ENCODE measurements at places on chromosomes 16 and 17.
A peak's percentile ranks its signal among the peaks of the same experiment; 100 is the strongest.

DNA sequence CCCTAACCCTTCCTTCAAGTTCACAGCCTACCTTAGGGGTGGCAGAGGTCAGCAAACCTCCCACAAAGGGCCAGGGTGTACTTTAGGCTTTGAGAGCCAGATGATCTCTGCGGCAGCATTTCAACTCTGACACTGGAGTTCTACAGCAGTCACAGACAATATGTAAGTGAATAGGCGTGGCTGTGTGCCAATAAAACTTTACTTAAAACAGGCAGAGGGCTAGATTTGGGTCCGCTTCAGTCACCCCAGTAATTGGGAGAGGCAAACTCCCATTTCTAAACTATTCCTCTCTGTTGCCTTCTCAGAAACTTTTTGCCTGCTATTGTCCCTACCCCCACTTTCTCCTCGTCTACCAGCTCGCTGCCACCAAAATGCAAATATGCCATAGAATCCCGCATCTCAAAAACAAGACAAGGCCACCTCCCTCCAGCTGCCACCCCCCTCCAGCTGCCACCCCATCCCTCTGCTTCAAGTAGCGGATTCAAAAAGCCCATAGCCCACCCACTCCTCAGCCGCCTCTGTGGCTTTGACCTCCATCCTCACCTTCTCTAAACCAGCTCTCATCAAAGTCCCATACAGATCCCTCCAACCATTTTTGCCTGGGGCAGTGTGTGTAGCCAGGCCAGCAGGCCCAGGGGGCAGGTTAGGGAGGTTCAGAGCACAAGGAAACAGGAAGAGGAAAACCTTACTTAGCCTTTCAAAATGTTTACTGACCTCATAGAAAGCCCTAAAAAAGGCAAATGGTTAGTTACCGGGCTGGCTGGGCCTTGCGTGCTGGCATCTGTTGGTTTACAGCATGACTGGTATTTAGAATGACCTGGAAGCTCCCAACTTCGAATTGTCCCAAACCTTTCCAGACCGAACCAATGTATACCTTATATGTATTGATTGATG is 19.9 kb upstream of the DNAH17 start:
- no peak for DNase-seq

DNA sequence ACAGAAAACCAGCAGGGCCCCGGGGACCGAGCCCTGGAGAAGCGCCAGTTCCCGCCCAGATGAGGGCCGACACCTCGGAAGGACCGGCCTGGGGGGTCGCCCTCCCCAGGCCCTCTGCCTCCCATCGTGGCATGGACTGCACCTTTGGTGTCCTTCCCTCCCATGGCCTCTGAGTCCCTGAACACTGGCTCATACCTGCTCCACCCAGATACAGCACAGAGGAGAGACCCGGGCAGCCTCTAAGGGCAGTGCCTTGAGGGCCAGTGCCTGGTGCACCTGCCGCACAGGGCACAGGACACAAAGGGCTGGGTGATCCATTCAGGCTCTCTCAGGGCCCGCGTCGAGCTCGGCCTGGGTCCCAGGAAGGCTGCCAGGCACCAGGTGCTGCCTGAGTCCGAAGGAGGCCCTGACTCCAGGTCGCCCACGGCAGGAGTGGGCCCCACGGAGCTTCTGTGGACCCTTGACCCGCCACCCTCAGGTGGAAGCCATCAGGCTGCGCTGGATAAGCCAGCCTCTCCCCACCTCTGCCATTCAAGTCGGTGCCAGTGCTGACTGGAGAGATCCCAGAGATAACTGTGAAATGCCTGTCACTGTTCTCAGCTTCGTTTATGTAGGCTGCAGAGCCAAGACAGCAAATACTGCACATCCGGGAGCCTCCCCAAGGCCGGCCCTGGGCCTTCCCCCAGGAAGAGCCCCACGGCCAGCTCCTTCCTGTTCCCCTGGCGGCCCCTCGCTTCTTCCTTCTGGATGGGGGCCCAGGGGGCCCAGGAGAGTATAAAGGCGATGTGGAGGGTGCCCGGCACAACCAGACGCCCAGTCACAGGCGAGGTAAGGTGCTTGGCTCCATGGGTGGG is at the start of gene ZG16B:
TSS of gene ZG16B (plus strand) at position 803 of the 854 bp plus-strand sequence. CDS start 139 bp downstream, outside the sequence.
- no peak for DNase-seq

GRCh38 chr16:57999366-57999970 is 1.0 kb downstream of the ZNF319 start:
- no peak for DNase-seq

- no peak for DNase-seq
These were observed 2.1 kb downstream of the CMTM1 start for GRCh38 chr16:66568355-66568754.

DNA sequence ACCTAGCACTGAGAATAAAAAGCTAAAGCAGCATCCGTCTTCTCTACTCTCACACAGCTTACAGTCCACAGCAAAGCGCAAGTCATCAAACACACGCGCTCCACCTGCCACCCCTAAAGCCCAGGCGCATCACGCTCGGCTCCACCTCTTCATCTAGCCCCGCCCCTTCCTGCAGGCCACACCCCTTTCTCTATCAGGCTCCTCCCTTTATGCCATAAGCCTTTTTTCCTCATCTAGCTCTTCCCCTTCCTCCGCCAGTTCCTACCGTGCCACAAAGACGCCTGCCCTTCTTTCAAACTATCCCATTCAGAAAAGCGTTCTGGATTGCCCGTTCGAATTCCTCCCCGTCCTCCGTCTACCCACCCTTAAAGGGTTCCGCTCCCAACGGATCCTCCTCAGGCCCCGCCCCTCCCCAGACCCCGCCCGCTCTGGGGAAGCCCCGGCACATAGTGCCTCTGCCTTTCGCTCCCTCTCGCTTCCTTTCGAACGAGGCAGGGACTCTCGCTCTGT is 417 bp downstream of the C16orf46 start:
- DNase-seq: peak; percentile 92

- no peak for DNase-seq
These were observed 401.6 kb downstream of the NPIPA7 start for GRCh38 chr16:16780588-16780987.

DNA sequence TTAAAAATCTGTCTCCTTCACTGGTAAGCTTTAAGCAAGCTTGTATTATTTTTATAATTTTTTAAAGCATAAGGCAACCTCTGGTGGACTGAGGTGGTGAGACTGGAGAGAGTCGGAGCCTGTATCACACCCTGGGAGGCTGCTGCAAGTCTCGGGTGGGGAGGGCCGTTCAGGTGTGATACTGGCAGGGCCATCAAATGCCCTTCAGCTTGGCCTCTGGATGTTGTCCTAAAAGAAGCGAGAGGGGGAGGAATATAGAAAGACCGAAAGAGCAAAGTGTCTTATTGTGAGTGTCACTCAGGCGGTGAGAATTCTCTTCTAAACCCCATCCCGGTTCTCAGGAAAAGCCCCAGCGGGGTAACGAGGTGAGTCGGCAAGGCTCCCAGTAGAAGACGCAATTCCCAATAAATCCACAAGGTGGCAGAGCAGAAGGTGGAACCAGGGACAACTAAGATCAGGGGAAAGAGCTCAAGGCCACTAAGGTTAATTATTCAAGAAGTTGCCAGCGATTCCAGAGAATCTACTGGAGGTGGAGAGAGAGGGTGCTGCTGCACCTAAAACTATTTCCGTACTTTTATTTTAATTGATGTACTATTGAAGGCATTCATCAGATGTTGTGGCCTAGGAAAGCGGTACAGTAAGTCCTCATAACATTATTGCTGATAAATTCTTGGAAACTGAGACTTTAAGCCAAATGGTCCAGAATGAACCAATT is 14.1 kb downstream of the C17orf67 start:
- DNase-seq: peak; percentile 54

DNA sequence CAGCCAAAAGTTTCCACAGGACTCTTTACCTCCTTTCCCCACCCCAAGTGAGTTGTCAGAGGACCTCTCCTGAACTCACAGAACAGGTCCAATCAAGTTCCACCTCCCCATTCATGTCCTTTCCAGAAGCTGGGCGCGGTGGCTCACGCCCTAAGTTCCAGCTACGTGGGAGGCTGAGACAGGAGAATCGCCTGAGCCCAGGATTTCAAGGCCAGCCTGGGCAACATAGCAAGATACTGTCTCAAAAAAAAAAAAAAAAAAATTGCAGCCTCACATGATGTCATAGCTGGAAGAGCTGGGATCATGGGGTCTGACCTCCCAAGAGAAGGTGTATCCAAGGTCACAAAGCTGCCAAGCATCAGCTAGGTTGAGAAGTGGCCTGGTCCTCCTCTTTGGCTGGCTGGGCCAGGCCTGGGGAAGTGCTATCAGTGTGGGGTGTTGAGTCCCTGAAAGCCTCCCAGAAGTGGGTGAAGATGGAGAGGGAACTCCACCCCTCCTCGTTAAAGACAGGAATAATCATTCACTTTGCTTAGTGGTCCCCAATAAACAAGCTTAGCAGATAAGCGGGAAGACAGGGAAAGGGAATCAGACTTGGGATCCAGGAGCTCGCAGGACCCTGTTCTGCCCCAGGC is 5.5 kb upstream of the MNT start:
- no peak for DNase-seq

DNA sequence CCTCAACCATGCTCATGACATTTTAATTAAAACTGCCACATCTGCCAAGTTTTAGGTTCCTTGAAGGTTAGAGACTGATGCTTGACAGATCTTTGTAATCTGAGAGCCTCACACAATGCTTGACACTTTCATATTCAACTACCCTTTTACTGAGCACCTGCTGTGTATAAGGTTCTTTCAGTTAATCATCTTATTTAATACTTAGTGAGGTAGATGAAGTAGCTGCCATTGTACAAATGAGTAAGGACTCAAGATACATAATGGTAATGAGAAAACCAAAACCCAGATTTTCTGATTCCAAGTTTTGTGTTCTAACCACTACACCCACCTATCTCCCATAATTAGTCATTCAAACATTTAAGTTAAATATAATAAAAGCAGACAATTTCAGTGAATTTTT is 35.4 kb upstream of the ARL6IP1 start:
- no peak for DNase-seq

GRCh38 chr16:11045846-11046245 is 101.5 kb downstream of the CLEC16A start:
- DNase-seq: no peak

DNA sequence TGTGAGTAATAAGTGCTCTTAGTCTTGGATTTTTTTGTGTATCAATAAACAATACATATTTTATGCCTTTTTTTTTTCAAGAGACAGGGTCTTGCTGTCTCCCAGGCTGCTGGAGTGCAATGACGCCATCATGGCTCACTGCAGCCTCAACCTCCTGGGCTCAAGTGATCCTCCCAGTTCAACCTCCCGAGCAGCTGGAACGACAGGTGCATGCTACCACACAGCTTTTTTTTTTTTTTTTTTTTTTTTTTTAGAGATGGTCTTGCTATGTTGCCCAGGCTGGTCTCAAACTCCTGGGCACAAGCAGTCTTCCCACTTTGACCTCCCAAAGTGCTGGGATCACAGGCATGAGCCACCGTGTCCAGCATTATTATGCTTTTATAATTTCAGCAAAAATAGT is 13.0 kb downstream of the ACSF2 start:
- no peak for DNase-seq

DNA sequence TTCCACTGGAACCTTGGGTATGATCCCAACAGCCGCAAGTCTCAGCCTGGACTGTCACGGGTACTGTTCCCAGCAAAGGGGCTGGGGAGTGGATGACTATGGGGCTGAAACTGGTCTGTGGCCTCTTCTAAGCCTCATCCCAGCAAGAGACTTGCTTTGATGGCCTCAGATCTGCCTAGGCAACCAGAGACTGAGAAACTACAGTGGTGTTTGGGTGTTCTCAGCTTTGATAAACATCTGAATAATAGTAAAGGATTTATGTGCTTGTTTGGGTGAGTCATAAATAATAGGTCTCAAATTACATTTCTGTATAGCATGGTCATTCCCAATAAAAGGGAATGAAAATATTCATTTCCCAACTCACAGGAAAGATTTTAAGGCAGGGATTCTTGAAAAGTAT is 30.2 kb upstream of the ULK2 start:
- DNase-seq: no peak

DNA sequence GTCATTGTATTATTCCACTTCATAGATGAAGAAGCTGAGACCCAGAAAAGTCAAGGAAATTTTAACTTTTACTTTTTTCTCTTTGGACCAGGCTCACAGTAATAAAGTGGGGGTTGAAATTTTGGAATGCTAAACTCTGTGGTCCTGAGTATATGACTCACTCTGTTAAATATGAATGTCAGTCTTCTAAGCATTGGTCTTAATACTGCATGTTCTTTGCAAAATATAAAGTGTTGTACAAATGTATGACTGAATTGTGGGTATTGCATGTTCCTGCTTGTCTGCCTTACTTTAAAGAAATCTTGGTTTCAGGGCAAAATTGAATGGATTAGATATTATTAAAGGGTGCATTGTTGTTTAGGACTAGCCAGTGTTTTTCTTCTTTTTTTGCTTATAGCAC is 950.8 kb upstream of the GOT2 start:
- no peak for DNase-seq

DNA sequence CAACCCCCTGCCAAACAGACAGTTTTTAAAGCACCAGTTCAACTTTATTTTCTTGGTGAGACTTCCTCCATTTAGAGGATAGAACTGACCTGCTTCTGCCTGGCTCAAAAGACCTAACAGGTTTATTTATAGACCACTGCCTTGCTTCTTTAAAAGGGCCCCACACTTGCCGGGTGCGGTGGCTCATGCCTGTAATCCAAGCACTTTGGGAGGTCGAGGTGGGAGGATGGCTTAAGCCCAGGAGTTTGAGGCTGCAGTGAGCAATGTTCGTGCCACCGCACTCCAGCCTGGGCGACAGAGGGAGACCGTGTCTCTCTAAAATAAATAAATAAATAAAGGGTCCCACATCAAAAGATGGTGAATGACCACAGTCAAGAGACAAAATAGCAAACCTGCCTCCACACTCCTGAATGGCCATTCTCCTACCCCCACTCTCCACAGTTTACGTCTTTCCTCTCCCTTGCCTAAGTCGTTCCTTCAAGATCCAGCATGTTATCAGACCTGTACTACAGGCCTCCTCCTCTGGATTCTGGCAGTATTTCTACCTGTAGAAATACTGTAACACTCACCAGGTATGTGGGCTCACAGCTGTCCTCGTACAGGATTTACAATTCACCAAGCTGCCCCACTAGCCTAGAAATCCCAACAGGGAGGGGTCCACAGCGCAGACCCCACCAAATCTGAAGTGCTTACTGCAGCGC is 95.6 kb downstream of the SMG6 start:
- DNase-seq: no peak

DNA sequence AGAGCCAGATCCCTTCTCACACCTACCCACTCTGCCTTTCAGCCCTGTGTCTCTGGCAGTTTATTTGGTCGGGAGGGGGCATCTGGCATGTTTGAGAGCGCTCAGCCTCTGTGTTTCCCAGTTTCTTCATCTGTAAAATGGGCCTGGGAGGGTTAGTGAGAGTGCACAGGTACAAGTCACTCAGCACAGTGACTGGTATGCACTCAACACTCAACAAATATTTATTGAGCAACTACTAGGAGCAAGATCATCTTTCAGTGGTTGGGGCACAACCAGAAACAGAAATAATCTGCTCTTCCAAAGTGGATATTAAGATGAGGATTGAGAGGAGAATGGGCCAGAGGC is 13.7 kb upstream of the SRCIN1 start:
- no peak for DNase-seq

GRCh38 chr17:15442311-15443180 is 24.9 kb downstream of the CDRT4 start:
- no peak for DNase-seq

DNA sequence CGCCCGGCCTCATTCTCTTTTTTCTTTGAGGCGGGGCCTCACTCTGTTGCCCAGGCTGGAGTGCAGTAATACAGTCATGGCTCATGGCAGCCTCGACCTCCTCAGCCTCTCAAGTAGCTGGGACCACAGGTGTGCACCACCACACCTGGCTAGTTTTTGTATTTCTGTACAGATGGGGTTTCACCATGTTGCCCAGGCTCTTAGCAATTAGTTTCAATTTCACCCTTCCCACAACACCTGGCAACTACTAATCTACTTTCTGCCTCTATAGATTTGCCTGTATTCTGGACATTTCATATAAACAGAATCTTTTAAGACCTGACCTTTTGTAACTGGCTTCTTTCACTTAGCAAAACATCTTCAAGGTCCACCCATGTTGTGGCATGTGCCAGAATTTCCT is 8.0 kb upstream of the NT5M start:
- no peak for DNase-seq

All from activated T-cell treated with anti-CD3 and anti-CD28 coated beads for 1 hour (primary cell).